ENCODE measurements at places on chromosomes 3 and 15.

DNA sequence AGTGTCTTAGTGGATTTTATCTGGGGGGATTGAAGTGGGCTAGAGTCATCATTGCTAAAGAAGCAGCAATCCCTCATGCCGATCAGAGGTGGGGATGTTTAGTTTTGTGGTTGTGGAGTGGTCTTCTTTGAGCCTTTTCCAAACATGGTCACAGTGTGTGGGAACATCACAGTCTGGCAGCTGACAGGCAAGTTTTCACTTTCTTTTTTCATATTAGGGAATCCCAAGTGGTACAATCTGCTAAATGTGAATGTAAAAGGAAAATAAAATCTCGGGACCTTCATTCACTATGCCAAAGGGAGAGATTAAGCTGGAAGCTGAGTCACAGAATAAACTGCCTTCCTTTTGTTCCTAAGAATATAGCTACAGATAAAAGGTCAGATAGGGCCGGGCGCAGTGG lies 10.4 kb upstream of the CX3CR1 start:
- no peak for DNase-seq

DNA sequence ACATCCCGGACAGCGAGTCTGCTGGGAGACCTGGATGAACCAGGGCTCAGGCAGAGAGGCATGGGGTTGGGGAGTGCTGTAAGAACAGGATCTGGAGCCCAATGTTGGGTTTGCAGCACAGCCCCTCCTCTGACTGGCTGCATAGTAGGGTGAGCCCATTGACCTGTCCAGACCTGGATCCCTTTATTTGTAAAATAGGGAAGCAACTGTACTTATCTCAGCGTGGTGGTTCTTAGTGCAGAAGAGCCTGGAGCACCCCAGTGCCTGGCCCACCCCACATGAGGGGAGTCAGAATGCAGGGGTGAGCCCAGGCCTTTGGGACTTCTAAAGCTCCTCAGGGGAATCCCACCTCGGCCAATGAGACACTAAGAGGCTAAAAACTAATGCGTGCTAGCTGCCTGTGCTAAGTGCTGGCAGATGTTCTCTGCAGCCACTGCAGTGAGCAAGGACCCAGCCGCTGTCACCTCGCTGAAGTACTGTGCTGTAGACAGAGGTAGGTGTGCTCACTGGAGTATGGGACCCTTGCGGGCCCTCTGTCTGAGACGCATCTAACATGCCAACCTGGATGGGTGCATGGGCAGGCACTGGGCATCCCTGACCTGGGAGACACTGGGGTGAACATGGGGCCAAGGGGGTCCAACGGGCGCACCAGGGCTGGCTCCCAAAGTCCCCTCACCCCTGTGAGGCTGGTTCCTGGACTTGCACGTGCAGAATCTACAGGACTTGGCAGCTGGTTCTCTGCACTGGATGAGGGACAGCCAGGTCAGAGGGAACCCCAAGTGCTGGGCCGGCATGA lies 95.6 kb downstream of the ATP10A start:
- DNase-seq, result no peak

- DNase-seq, result no peak
These were observed 144.3 kb downstream of the ALCAM start for GRCh38 chr3:105511031-105511430.

GRCh38 chr15:83905556-83906273 lies 251.8 kb downstream of the ADAMTSL3 start:
- no peak for DNase-seq

GRCh38 chr15:33341953-33342352 lies 31.2 kb downstream of the RYR3 start:
- no peak for DNase-seq

- no peak for DNase-seq
These were observed 177.5 kb downstream of the EPHA6 start for GRCh38 chr3:96991800-96992365.

DNA sequence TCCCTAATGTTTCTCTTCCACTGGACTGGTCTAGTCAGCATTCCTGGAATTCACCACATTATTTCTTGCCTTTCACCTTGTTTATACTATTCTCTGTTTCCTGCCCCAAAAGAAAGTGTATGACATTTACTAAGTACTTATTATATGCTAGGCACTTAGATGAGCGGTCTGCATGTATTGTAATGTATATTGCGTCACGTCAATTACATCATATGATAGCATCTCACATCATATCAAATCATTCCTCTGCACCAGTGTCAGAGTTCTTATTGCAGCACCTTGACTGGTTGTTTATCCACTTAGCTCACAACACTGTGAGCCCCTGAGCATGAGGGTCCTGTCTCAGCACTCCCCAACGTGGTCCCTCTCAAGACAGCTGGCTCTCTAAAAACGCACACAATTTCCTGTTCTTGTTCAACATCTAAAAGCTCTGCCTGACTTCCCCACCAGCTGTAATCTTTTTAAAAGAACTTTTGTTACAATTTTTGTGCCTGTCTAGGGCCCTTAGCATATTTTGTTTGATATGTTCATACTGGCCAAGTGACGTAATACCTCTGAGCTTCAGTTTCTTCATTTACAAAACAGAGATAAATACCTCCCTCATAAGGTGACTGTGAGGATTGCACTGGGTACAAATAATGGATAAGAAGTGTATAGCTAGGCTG lies 58.8 kb downstream of the ARHGAP31 start:
- no peak for DNase-seq

DNA sequence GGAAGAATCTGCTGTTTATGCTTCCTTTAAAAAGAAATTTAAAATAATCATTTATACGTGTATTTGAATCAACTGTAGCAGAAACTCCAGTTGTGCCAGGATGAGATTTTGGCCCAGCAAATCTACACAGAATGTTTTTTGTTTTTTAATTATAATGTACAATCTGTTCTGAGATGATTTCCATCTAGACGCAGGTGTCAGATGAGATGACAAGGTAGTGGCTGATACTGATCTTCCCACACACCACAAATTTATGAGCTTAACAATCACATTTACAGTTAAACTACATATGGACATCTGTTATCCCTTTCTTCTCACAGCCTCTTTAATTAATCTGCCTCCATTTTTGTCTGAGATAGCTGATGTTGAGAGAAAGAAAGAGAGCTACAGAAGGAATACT lies 23.6 kb downstream of the DCLK3 start:
- no peak for DNase-seq

DNA sequence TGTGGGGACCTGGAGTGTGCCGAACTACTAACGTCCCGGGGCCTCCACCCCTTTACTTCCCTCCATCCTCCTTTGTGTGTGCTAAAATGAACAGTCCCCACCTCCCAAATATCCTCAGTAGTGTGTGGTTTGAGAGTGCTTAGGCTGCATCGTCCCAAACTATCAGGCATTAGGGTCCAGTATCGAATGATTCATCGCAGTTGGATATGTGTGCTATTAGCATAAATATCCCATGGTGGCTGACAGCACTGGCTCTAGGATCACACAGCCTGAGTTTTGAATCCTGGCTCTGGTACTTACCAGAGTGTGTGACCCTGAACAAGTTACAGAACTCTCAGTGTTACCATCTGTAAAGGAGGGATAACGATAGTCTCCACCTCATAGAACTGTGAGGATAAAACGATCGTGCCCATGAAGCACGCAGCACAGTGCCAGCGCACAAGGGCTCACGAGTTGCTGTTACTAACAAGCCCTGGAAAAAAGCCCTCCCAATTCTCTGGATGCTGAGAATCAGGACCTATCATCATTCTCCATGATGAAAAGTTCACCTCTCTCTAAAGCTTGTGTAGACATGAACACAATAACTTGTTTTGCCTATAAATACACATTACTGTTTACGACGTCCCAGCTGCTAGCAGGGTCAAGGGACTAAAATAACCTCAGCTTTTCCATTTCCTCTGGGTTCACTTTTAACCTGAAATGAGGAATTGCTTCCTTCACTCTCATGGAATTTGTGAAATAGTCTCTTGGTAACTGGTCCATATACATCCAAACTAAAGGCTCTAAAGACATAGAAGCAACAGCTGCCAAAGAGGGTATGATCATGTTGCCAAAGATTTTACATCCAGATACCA lies 51.0 kb downstream of the VGLL4 start:
- DNase-seq, result no peak

DNA sequence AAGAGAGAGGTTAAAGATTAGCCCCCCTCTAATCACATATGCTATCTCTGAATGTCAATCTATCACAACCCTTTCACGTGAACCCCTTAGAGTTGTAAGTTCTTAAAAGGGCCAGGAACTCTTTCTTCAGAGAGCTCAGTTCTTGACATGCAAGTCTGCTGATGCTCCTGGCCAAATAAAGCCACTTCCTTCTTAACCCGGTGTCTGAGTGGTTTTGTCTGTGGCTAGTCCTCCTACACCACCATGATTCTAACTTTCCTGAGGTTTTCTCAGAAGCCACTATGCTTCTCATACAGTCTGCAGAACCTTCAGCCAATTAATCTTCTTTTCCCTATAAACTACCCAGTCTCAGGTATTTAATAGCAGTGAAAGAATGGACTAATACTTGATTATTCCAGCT lies 231.1 kb upstream of the CNTN6 start:
- DNase-seq, result no peak

GRCh38 chr3:65347166-65347565 lies 659.4 kb upstream of the ADAMTS9 start:
- no peak for DNase-seq

DNA sequence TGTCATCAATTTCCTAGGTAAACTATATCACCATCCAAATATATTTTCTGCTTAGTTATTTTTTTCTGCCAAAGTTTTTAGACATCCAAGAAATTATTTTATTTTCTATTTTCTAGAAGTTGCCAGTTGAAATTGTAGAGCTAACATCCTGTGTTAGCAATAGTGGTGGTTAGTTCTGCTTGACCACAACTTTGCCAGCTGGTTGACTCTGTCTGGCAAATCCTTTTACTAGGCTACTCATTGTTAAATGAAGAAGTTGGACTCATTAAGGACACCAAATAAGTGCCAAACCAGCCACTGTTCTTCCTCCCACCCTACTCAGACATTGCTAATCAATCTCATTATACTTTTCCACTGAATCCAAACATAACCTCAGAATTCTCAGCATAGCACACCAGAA lies 15.4 kb upstream of the CRBN start:
- DNase-seq, result no peak

GRCh38 chr15:79017953-79018352 lies 72.6 kb downstream of the RASGRF1 start:
- DNase-seq, result no peak

DNA sequence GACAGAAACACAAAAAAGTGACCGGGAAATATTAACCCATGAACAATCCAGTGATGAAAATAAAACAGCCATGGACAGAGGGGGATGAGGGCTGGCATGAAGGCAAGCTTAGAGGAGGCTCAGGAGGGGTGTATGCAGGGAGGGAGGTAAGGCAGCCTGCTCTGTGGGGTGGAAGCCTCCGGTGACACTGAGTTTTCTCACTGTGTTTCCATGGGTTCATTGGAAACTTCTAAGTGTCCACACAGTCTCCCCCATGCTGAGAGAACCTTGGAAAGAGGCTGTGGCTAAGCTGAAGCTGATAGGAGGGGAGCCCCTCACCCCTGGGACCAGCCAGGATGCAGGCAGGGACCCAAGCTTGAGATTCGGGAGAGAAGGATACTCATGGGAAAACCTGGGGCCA lies 6.8 kb upstream of the SKOR1 start:
- DNase-seq, result no peak

DNA sequence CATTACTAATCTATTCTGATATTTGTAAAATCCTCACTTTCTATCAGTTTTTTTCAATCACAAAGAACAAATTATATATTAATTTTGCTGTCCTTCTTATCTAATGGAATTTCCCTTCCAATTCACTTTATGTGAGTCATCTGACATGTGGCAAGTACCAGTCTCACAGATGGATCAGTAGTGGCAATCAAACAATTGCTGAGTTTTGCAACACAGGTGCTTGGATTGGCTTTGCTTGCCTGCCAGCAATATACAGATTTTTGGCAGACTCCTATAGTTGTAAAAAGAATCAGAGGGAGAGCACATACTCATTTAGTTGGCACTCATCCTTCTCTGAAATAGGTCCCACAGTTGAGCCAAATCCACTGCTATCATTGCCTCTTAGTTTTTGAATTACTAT lies 83.7 kb downstream of the BCHE start:
- DNase-seq, result no peak

- no peak for DNase-seq
These were observed 125.3 kb upstream of the THBS1 start for GRCh38 chr15:39455471-39455991.

- DNase-seq, result no peak
These were observed 466.9 kb downstream of the NAALADL2 start for GRCh38 chr3:175326041-175326440.

GRCh38 chr3:170762064-170762463 lies 107.9 kb downstream of the RPL22L1 start:
- no peak for DNase-seq

- no peak for DNase-seq
These were observed 2.3 kb upstream of the HRG start for GRCh38 chr3:186663361-186664118.

DNA sequence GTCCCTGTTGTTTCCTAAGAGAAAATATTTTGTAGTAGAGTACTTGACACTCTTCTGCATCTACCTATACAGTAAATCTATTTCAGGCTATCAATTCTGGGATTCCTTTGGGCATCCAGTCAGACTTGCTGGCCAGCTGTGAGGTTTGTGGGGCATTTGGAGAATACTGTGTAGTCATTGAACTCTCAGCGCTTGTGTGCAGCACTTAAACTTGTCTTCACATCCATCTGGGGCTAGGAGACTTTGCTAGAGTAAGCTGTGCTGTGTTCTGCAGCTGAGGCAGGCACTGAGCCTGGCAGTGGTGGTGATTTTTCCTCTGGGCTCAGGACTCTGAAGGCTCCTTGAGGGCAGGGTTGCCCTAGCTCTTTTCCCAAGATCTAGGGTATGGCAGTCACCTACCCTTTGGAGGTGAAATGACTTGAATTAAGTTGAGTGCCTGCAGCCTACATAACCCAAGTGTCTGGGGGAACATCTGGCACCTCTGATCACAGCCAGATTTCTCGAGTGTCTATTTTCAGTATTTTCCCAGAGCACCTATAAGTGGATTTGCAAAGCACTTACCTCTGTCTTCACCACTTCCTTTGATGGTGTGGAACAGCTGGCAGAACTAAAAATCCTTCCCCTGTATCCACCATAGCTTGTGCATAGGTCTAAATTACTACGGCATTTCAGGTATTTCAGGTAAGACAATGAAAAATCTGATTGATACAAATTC lies 19.3 kb downstream of the CLSTN2 start:
- DNase-seq, result no peak

GRCh38 chr15:58432401-58432800 lies 610 bp downstream of the LIPC start:
- no peak for DNase-seq

DNA sequence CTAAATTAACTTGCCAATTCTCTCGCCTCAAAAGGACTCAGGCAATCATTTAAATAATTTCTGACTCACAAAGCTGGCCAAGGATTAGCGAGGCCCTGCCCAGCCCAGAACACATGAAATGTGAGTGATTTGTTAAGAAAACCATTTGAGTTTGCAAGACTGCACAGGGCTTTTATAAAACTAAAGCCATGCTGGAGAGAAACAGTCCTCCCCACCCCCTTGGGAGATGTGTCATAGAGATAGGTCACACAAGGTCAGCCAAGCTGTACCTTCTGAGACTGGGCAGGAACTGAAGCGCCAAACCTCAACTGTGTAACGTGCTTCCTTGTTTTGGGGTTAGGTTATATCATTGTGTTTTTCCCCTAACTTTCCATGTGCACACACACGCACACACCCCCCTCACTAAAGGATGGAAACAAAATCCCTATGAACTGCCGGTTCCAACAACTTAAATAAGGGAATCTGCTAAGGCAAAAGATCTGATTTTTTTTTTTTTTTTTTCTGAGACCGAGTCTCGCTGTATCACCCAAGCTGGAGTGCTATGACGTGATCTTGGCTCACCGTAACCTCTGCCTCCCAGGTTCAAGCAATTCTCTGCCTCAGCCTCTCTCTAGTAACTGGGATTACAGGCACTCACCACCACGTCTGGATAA lies 8.1 kb downstream of the SPATA12 start:
- no peak for DNase-seq

- no peak for DNase-seq
These were observed 94.3 kb downstream of the OXNAD1 start for GRCh38 chr3:16359331-16359730.
